ENCODE measurements at places on chromosomes 7 and 10.

DNA sequence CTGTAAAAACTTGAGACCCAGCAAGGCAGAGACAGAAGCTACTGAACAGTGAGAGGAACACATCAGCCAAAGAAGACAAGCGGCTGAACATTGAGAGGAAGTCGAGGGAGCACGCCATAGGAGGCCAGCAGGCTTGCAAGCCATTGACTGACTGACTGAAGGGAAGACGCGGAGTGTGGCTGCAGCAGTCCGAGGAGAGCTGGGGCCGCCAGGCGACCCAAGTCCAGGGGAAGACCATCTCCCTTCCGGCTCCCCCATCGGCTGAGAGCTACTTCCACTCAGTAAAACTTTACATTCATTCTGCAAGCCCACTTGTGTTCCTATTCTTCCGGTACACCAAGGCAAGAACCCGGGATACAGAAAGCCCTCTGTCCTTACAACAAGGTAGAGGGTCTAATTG lies 167.3 kb upstream of the MBL2 start:
- DNase-seq: no peak

- no peak for DNase-seq
Observed at GRCh38 chr10:22338185-22338900, 7.0 kb upstream of the SPAG6 start.

- DNase-seq: no peak
Observed at GRCh38 chr7:3246127-3246526, 54.9 kb upstream of the SDK1 start.

DNA sequence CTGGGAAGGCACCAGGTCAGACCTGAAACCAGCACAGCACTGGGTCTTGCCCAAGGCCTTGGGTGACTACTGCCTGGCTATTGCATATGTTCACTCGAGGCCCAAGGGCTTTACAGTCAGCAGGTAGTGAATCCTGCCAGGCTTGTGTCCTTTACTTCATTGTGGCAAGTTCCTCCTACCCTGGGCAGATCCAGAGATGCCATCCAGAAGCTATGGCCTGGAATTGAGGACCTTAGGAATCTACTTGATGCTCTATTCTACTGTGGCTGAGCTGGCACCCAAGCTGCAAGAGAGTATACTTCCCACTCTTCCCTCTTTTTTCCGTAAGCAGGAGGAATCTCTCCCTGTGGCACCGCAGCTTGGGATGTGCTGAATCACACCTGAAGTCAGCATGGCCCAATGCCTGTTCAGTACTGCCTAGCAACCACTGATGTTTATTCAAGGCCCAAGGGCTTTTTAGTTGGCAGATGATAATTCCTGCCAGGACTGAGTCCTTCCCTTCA lies 246.7 kb upstream of the CTBP2 start:
- DNase-seq: no peak

DNA sequence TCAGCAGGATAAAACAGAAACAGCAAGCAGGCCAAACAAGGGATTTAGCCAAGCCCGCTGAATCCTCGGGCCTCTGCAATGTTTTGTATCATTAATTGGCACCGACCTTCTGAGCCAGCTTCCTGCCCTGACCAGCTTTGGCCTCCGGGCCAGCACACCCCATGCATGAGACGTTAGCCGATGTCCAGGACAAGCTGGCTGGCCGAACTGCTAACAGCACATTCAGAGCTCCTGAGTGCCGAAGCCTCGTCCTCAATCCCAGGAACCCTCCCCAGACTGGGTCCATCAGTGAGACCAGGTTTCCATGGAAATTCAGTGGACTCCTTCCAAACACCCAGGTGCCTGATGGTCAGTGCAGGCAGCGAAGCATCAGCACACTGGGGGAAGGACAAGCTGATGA lies 134.3 kb upstream of the PFKP start:
- DNase-seq: no peak

- no peak for DNase-seq
Observed at GRCh38 chr10:117609095-117609795, 66.7 kb downstream of the EMX2 start.

DNA sequence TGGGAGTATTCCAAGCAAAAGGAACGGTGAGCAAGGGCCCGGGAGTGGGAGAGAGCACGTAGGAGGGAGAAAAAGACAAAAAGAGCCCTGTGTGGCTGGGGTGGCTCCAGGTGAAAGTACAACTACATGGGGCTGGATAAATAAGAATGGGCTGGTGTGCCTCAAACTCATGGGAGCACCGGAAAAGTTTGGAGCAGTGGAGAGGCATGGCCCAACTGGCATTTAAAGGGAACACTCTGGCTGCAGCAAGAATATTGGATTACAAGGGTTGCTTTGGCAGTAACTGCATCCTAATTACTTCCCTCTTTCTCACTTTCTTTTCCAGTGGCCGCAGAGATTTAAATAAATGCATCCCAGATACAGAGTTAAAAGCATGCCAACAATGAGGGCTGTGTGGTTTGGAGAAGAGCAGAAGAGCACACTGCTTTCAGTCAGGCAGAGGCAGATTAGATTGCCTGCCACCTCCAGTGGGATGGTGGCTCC lies 39.1 kb upstream of the HERPUD2 start:
- DNase-seq: no peak

- DNase-seq: no peak
Observed at GRCh38 chr7:148242294-148242821, 348.2 kb upstream of the C7orf33 start.

DNA sequence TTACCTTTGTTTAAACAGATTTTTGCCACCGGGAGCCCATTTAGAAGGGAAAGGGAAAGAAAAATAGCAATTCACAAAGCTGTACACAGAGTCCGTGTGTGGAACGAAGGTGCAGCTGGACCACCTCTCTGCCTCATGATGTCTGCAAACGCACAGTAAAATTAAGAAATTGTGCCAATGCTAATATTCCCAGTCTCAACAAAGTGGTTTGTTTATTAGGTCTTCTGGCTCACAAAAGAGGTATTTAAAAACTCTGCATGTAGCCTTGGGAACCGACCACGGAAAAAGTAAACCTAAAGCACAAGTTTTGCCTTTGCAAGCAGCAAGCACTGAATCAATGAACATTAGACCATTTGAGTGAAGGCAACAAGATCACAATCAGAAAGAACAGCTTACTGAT lies 57.7 kb downstream of the CREB3L2 start:
- DNase-seq: no peak

- DNase-seq: no peak
Observed at GRCh38 chr10:1650542-1651269, 86.6 kb downstream of the ADARB2 start.

DNA sequence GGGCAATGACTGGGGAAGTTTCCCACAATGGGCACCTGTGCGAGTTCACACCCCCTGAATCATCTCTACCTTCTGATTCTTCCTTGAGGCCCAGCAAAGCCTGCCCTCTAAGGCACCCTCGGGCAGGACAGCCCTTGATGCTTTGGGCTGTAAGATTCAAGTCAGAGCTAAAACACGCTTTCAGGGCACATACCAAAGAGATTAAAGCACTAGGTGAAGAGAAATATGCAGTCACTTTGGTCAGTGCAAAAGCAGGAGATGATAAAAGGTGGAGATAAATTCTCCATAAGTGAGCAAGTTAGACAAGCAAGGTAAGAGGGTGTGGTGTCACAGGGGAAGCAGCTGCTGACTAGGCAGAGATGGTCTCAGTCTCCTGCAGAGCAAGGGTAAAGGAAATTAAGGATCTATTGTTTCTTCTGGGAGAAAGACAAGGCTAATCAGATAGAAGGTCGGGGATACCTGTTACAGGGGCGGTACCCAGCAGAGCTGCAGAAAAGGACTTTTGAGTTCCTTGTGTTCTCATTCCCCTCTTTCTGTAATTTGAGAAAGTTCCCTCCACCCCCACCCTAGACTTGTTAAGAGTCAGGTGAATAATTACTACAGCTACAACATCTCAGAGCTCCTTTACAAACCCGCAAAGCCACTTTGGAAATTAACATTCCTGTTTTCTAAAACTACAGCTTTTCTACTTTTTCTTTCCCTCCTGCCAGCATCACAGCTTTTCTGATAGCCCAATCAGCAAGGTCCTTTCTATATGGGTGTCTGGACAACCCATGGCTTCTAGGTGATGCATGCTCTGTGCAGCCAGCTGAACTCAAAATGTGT lies 26.4 kb downstream of the PDLIM1 start:
- DNase-seq: no peak
